CD4-positive, alpha-beta T cell (primary cell): ENCODE measurements at places on chromosomes 11 and 22. TPM values are rescaled to one million over a fixed set of nuclear protein-coding genes. Genes with fewer than 3 reads are reported as not detected.

- no peak for DNase-seq
Measured at GRCh38 chr11:80937842-80938241, 1497.0 kb upstream of the TENM4 start.

- no peak for DNase-seq
Measured at GRCh38 chr11:46106530-46107407, 14.5 kb downstream of the PHF21A start.

- DNase-seq, result no peak
Measured at GRCh38 chr22:47681411-47682165, 919.1 kb downstream of the TBC1D22A start.

ZNF215 gene
- total RNA-seq, result 0.87 TPM

GRCh38 chr11:72191961-72192381, at the start of gene FOLR1:
FOLR1 (plus strand) TSS chr11:72192140; CDS start chr11:72192174, 34 bp downstream.
- DNase-seq, result no peak

DNA sequence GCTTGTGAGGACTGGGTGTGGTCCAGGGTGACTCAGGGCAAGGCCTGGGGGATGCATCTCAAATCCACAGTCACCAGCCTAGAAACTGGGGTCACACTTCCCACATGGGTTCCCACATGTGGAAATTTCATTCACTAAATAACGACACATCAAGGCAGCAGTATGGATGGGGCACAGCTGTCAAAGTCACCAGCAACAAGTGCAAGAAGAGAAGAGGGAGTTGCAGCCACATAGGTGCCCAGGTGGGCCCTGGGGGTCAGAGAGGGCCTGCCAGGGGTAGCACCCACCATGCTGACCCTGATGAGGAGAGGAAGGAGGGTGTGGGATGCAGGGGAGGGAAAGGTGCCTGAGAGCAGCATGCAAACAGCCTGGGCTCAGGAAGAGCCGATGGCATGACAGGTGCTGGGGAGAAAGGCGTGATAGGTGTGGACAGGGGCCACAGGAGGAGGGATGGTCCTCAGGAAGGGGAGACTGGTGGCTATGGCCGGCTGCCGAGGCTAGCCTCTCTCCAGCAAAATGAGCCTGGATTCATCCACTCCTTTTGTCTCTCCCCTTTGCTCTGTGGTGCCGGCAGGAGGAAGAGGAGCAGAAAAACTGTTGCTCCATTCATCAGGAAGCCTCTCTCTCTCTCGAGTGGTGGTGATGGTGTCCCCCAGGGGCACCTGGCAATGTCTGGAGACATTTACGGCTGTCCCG, 22.3 kb downstream of the DGCR6L start:
- no peak for DNase-seq

DNA sequence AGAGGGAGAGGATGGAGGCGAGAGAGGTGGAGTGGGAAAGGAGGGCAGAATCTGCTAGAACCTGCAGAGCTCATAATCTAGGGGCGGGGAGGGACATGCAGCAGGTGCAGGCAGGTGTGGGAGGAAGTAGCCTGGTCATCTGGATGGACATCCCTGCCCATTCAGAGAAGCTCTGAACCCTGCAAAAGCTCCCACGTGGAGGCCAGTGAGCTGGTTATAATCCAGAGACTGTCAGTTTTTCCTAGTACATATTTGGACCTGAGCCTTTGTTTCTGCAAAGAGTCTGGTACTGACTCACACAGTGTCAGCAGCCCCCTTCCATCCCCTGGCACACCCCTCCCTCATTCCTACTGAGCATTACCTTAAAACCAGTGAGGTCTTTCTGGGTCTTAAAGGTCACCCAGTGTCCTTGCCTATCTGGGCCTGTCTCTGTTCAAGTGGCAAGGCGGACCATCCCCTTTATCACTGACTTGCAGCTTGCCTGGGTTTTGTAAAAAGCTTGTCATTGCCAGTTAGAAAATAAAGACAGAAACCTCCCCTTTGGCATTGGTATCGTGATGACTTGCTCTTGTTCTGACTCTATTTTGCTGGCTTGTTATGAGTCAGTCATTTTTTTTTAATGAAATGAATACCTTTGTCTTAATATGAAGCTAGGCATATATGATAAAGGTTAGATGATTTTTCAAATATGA, 26.1 kb downstream of the PTPRJ start:
- no peak for DNase-seq

DNA sequence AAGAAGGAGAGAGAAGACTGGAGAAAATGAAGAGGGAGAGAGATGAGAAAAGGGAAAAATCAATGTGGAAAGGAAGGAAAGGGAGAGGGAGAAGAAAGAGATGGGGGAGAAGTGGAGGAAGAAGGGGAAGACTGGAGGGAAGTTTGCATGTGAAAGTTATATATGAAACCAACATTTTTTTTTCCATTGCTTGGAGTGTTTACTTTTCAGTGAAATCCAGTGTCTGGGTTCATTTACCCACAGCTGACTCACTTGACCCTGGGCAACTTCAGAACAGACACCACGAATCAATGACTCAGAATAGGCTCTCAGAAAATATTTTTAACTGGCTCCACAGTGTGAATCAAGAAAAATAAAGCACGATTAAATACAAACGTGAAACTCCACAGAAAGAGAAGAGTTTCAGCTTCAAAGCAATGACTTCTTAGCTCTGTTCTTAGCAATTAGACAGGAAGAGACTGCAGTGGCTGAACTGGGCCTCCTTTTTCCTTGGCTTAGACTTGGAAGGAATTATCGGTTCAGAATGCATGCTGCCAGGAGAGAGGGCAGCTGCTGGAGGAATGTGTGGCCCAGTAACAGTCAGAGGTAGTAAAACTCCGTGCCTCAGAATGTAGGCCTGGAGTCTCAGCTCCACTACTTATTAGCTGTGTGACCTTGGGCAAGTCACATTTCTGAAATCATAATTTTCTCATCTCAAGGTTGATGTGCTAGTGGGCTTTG, 237.5 kb downstream of the MIAT start:
- DNase-seq, result no peak

DNA sequence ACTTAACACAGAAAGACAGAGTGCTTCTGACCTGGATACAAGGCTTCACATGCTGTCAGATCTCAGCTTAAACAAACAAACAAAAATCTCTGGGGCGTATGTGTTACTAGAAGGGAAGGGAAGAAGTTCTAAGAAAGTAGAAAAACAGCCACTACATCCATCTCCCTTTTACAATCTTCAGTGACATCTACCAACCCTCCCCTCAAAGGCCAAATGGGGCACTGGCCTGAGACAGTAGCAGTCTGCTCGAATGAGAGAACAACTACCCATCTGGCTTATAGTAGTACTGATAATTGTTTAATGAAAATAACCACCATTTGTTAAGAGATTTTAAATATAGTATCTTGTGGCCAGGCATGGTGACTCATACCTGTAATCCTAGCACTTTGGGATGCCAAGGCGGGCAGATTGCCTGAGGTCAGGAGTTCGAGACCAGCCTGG, 29.4 kb downstream of the CCDC83 start:
- no peak for DNase-seq

- no peak for DNase-seq
Measured at GRCh38 chr11:95412074-95412473, 181.1 kb upstream of the SESN3 start.

DNA sequence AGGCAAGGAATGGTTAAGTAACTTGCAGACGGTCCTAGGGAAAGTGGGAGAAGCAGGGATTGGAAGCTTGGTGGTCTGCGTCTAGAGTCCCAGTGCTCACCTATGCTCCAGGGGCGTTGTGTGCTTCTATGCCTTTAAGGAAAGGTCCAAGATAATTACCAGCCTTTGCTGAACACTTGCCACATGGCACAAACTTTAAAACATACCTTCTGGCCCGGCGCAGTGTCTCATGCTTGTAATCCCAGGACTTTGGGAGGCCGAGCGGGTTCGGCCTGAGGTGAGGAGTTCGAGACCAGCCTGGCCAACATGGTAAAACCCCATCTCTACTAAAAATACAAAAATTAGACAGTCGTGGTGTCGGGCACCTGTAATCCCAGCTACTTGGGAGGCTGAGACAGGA, 2.3 kb downstream of the POLDIP3 start:
- DNase-seq, result no peak

DNA sequence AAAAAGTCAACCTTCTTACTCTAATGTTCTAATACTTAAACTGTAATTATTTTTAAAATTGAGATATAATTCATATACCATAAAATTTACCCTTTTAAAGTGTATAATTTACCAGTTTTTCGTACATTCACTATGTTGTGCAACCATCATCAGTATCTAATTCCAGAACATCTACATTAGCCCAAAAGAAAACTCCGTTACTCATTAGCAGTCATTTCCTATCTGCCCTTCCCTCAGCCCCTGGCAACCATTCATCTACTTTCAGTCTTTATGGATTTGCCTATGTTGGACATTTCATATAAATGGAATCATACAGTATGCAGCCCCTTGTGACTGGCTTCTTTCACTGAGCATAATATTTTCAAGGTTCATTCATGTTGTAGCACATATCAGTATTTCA, 22.2 kb downstream of the SGSM3 start:
- no peak for DNase-seq

GRCh38 chr11:46330563-46331281, 16.5 kb upstream of the DGKZ start:
- no peak for DNase-seq

GRCh38 chr11:112394304-112394703, 133.6 kb upstream of the PLET1 start:
- no peak for DNase-seq

DNA sequence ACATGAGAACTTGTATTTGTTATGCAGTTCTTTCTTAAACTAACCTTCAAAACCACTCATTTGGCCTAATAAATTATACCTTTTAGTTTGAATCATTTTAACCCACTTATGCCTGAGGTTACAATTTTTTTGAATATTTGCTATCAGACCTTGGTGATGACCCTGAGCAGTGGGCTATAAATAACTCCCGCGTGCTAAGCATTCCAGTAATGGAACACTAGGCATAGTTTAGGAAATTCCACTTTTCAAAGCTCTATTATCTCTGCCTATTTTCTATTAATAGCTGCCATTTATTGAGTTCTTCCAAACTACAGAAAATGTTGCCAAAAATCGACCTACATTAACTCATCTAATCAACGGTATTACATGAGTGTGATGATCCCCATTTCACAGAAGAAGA, 993.4 kb upstream of the FAT3 start:
- no peak for DNase-seq

FGF4 gene
- not detected for total RNA-seq

SHANK3 gene
- not detected for total RNA-seq

SLC22A12 gene
- not detected for total RNA-seq

GRCh38 chr11:121586750-121587149, 134.0 kb upstream of the SORL1-AS1 start:
- no peak for DNase-seq

ARL14EP gene
- total RNA-seq, result 49.7 TPM

DNA sequence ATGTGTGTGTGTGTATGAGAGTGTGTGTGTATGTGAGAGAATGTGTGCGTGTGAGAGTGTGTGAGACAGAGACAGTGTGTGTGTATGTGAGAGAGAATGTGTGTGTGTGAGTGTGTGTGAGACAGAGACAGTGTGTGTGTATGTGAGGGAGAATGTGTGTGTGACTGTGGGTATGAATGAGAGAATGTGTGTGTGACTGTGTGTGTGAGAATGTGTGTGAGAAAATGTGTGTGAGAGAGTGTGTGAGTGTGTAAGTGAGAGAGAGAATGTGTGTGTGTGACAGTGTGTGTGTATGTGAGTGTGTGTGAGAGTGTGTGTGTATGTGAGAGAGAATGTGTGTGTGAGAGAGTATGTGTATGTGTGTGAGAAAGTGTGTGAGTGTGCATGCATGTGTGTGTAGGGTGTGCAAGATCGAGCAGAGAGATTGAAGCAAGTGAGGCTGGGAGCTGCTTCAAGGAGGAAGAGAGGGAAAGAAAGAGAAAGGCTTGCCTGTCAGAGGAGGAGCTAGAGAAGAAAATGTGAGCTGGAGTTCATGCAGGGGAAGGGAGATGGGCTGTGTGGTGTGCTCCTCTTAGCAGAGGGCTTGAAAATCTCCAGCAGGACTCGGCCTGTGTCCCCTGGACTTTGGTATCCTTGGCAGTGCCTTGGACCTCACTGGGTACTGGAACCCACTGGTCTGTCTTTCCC, 27.7 kb upstream of the TP53I11 start:
- DNase-seq, result no peak

GRCh38 chr11:530960-531831, 4.2 kb downstream of the HRAS start:
- DNase-seq, result no peak

GRCh38 chr11:134710861-134711407, 298.9 kb upstream of the B3GAT1 start:
- DNase-seq, result no peak
